Stimulated activated naive CD4-positive, alpha-beta T cell (primary cell): ENCODE measurements at places on chromosomes 16 and 17.

DNA sequence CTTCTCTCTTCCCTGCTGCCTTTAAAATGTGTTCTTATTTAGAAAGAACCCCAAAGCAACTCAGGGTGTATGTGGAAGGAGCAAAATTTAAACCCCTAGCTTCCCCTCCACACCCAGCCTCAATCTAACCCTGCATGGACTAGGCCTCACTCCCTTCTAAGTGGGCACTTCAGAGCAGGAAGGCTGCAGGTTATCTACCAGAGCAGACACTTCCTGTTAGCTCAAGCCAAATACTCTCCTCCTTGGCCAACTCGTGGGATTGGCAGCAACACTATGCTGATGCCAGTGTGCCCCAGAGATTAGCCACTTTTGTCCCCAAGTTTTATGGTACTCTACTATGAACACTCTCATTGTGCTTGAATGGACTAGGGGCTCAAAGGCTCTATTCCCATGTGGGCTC lies 35.6 kb downstream of the CCDC42 start:
- no peak for DNase-seq

GRCh38 chr16:2970563-2970962 lies 1.4 kb downstream of the PAQR4 start:
- no peak for DNase-seq

DNA sequence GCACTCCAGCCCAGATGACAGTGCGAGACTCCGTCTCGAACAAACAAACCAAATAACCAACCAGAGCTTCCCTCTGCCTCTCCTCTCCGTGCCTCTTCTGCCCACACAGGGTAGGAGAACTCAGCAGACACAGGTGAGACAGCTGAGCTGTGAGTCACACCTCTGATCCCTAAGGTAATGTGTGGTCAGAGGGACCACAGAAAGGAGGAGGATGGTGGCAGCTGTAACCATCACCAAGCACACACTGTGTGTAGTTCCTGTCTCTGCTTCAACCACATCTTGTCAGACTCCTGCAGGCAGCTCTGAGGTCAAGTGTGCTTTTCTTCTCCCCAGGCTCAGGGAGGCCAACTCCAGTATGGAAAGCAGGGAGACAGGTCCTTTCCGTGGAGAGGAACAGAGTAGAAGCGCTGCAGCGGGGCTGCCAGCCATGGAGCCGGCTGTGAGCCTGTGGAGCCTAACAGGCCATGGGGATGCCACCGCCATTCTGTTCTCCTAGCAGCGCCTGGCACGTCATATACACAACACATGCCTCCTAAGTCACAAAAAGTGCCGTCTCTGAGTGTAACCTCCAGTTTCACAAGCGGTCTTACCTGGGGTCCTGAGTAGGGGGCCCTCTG lies 7.1 kb downstream of the NUDT16L1 start:
- no peak for DNase-seq

DNA sequence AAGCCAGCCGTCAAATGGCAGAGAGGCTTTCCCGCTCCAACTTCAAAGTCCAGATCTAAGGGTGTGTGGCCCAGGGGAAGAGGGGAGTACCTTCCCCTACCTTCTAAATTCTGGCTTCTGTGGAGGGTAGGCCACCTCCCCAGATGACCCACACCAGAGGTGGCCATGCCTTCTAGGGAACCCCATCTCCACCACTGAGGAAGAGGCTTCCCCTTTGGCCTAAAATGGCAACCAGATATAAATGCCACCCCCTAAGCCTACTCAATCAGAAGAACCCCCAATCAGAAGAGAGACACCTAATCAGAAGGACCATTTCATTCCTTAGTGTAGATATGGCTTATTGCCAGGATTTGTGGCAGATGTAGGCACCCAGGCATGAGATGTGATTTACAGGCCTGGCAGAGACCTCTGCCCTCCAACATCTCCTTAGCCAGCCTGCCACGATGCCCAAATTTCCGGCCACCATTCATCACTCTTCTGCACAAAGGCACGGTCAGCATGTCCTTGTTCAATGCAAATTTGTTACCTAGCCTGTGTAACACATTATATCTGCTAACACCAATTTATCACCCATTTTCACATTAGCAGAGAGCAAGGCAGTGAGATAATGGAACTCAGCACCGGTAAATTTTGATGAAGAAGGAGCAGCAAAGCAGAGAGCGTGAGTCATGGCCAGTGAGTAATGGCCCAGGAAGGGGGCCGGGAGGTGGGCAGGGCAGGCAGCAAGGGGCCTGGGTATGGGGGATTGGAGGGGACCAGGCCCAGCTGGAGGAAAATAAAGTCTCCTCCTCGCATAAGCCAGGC lies 1.2 kb upstream of the MGAT5B start:
- DNase-seq: no peak

DNA sequence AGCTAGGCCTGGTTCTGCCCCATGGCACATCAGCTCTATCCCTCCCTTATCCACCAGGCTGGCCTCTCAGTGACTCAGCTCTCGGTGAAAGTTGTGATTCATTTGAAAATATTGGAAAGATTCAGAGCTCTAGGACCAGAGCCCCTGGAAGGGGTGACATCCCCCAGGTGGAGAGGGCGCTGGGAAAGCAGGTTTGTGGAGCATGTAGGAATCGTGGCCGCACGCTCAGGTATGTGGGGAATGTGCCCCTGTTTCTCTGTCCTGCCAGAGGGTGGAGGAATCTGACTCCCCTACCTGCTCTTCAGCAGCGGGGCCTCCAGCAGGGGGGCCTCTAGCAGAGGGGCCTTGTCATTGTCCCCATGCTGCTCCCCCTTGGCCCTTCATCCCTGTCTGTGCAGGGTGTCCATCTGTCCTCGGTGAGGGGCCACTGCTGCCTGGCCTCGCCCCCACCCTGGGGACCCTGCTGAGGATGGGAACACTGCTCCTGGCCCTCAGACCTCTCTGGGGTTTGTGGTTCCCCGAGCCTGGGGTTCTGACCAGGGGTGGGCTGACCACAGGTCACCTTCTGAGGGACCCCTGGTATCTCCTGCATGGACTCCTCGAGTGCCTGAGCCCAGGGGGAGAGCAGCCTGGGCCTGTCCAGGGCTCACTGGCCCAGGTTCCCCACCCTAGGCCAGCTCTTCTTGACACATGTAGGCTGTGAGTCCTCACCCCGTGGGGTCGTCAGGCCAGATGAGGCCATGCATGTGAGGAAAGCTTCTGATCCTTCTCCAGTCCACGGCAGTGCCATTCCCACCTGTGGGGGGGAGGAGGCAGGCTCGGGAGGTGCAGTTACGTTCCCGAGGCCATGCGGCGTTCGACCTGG lies 47.5 kb downstream of the NT5M start:
- DNase-seq: no peak

- DNase-seq: no peak
Observed at GRCh38 chr16:75025761-75026160, 26.9 kb downstream of the ZNRF1 start.

DNA sequence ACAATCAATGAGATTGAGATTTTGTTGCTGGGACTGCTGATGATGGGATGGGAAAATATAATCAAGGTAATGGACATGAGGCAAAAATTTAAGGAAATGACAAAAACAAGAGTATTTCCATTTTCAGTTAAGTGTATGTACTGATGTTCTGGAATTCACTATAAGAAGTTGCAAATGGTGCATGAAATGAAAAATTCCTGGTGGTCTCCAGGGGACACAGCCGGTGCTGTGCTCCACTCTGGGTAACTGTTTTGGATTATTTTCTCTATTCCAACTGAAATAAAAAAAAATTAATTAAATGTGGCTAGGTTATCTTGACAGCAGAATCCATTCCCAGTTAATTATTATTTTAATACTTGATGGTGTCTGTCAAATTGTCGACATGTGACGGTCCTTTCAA lies 305.6 kb downstream of the WWOX start:
- DNase-seq: no peak

DNA sequence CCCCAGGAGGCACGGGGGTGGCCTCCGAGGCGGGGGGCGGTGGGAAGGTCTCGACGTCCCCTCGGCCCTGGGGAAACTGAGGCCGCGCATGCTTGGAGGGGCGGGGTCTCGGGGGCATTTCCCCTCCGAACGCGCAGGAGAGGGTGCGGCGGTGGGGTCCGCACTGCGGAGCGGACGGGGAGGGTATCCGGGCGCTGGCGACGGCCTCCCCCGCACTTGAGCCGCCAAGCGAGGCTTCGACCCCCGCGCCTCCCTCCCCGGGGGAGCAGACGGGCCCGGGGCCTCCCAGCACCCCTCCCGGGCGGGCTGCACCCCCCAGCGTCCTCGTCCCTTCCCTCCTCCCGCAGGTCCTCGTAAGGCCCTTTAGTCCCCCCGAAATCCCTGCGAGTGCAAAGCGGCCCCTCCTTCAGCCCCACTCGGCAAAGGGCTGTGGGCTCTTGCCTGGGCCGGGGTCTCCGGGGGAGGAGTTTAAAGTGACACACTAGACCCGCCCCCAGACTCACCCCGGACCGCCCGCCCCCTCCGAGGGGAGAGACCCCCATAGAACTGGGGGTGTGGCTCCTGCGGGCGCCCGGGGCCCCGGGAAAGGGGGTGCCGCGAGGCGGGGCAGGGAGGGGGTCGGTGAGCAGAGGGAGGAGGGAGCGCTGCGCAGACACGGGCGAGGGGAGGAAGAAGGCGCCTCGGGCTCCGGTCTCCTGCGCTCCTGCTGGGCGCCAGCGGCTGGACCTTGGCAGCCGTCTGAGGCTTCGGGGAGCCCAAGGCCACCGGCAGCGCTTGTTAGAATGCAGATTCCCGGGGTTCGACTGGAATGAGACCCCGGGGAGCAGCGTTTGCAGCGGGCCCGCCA lies 632 bp downstream of the BAIAP3 start:
- no peak for DNase-seq

- DNase-seq: no peak
Observed at GRCh38 chr16:3525951-3526350, 25.1 kb downstream of the CLUAP1 start.

GRCh38 chr17:47997586-47997985 lies 26.7 kb downstream of the CDK5RAP3 start:
- no peak for DNase-seq

DNA sequence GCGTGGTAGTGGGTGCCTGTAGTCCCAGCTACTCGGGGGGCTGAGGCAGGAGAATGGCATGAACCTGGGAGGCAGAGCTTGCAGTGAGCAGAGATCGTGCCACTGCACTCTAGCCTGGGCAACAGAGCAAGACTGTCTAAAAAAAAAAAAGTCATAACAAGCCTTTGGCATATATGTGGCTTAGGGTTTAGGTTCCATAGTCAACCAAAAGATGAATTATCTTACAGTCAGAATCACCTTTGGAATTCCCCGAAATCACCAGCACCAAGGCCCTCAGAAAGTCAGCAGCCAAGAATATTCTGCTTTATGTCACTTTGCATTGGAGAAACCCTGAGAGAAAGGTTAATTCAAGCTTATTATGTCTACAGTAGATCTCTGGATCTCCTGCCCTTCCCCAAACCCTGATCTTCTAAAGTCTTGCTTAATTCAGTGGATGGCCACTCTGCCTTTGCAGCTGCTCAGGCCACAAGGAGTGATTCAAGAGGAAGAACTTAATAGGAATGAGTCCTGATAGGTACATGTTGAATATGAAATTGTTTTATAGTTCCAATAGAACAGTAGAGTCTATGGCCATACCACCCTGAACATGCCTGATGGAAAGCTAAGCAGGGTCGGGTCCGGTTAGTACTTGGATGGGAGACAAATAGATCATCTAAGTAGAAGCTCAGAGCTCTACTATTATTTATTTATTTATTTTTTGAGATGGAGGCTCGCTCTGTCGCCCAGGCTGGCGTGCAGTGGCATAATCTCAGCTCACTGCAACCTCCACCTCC lies 196.0 kb upstream of the CACNG5 start:
- DNase-seq: no peak

- DNase-seq: no peak
Observed at GRCh38 chr17:82586576-82587233, 61.5 kb downstream of the WDR45B start.

DNA sequence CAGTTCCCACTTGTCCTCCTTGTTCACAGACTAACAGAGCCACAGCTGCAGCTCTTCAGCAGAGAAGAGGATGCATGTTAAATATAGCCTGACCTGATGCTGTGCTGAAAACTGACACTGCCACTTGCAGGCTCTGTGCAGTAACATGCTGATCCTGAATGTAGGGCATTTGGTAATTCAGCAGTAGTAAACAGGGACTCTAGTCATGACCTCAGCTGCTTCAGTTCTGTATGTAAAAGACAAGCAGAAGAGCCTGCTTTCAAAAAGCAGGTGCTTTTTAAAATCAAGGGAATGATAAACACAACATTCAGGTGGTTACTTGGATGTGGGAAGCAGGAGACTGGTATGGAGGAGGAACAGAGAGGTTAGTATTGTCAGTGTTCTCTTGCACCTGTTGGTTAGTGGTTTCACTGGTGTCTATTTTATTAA lies 33.8 kb downstream of the ESRP2 start:
- no peak for DNase-seq

- DNase-seq: peak; percentile 84
Observed at GRCh38 chr17:979539-980405, at the start of gene NXN. TSS of gene NXN (minus strand) at chr17:979776.

- DNase-seq: no peak
Observed at GRCh38 chr17:2082003-2082781, 27.3 kb downstream of the HIC1 start.

DNA sequence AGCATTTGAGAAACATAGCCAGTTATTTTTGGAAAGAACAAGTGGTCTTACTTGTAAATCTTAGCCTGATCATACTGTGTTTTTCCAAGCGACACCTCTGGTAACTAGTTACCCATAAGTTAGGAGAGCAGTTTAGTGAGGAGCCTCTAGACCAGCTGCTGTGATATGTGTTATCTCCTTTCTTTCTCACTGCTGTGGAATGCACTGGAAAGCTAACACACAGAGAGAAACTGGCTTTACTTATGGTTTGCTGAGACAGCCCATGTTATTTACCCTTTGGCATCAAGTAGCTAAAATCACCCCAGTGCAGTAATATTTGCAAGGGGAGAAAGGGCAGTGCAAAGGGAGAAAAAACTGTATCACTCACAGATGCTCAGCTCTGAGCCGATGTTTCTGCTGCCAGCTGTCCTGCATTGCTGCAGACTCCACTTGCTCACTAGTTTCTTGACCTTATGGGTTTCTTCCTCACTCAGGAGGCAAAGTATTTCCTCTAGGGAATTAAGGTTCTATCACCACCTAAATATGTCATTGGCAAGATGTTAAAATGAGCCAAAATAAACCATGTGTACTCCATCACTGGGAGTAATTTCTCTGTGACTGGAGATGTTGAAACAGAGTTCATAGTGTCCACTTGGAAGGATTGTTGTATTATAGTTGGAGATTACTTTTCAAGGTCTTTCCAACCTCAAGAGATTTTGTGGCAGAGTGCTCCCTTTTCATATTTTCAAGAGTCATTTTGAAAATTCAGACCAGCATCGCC lies 2.3 kb downstream of the RBFOX1 start:
- no peak for DNase-seq

- DNase-seq: no peak
Observed at GRCh38 chr16:3282103-3282729, 1.1 kb upstream of the ZNF263 start.

DNA sequence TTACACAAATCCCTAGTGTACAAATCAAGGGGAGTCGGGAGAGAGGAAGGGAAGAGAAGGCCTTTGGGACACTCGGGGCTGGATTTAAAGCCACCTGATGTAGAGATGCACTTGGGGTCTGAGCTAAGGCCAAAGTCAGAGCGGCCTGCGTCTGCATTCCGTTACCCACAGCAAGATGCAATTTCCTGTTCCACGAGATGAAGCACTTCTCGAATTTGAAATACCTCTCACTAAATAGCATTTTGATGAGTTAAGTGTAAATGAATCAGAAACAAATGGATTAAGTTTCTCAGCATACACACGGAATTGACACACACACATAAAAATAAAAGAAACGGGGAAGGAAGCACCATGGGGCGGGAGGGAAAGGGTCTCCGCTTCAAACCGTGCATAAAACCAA lies 386.0 kb downstream of the SOX9 start:
- no peak for DNase-seq
